Activated T-cell treated with anti-CD3 and anti-CD28 coated beads for 1 hour (primary cell): ENCODE measurements at places on chromosomes 13 and 19.

DNA sequence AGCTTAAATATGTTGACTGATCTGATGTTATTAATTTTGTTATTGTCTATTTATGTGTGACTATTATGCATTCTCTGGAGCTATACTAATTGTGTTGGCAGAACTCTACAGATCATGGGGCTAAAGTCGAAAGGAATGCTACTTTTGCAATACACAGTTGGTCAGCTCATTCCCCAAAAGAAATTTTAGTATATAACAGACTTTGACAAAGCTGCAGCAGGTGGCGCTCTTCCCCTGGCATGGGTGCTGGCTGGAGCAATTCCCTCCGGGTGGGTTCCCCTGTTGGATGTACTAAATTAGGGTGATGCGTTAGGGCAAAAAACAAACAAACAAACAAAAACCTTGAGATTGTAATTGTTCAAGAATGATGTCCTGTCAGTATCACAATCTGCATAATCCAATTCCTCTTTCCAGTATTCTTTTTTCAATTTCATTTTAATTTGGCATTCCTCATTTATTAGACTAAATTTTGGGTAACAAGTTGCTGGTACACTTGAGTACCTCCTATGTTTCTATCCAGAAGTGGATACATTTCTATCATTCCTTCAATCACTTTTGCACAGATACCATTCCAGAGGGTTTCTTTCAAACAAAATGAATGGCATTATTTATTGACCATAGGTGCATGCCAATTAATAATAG is 322.8 kb upstream of the EDNRB start:
- DNase-seq: no peak

DNA sequence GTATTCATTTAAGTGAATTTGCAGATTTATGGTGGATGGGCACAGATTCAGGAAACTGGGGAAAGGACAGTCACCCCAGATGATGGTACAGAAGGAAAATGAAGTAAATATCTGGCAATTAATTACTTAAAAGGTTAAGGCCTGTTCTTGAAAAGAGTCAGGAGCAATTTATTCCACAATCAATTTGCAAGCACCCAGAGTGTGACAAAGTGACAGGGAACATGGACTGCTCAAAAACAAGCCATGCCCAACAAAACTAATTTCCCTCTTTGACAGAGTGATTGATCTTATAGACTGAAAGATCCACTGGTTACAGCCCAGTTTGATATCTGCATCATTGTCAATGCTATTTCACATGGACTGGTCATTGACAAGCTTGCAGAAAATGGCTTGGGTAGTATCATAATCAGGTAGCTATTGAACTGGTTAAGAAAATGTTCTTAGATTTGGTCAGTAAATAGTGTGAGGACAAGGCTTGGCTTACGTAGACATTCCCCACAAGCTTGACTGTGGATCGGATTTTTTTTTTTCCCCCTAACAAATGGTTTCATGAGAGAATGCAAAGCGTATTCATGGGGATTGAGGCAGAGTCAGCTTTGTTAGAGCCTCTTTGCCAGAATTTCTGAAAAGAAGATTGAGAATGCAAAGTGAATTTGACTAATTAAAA is 584.6 kb downstream of the GPC6 start:
- DNase-seq: no peak

- no peak for DNase-seq
Measured at GRCh38 chr13:112852808-112853207, 116.2 kb upstream of the MCF2L start.

DNA sequence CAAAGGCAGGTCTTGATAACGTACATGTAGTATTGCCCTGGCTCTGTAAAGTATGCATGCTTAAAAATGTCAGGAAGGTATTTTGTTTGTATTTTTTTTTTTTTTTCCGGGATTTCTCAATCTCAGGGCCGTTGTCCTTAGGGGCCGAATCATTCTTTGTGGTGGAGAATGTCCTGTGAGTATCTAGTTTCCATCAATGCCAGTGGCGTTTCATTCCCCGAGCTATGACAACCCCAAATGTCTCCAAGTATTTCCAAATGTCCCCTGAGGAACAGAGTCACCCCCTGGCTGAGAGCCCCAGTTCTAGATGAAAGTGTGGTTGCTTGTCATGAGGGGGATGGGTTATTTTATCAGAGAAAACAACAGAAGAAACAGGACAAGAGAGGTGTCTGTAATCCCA is 68.7 kb downstream of the ACSBG2 start:
- no peak for DNase-seq

- no peak for DNase-seq
Measured at GRCh38 chr19:16297575-16298178, 26.9 kb upstream of the KLF2 start.

GRCh38 chr19:49823472-49823871 is 5.4 kb downstream of the MED25 start:
- DNase-seq: no peak

DNA sequence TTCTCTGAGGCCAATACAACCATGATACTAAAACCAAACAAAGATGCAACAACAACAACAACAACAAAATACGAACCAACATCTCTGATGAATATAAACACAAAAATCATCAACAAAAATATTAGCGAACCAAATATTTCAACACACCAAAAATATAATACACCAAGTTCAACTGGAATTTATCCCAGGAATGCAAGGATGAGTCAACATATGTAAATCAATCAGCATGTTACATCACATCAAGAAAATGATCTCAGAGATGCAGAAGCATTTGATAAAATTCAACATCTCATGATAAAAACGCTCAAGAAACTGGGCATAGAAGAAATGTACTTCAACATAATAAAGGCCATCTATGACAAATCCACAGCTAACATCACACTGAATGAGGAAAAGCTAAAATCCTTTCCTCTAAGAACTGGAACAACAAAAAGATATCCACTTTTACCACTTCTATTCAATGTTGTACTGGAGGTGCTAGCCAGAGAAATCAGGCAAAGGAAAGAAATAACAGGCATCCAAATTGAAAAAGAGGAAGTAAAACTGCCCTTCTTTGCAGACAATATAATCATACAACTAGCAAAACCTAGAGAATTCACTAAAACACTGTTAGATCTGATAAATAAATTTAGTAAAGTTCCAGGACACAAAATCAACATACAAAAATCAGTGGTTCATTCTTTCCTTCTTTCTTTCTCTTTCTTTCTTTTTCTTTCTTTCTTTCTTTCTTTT is 2448.7 kb upstream of the PCDH20 start:
- DNase-seq: no peak
